Stimulated activated CD4-positive, alpha-beta T cell treated with anti-CD3 and anti-CD28 coated beads, Interleukin-12 subunit alpha, Interleukin-12 subunit beta, amount 100 ng/mL, for 4 hours (primary cell): ENCODE measurements at places on chromosomes 7 and 10.

DNA sequence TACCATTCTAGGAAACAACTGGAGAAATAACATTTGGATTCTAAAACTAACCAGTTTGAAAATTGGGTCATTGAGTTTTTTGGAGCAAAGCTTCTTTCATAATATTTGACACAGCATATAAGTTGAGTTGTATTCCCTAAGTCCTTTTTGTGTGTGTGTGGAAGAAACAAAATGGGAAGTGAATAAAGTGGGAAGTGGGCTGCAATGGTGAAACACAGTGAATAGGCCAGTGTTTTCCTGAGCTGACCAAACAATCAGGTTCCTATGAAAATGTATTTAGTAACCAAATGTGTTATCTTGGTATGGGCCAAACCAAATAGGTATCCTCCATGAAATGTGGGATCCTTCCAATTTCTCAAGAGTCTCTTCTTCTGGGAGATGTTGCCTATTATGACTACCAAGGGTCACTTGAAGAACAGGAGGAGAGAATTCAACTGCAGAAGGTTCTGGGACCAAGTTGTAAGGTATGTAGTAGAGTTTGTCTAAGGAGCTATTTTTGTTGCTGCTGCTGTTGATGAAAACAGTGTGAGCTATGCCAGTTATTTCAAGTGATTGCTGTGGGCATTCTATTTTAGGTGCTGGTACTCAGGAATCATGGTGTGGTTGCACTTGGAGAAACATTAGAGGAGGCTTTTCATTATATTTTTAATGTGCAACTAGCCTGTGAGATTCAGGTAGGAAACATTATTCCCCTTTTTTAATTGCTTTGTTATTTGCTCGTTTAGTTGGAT is 88.3 kb upstream of the MXI1 start:
- DNase-seq, result no peak

DNA sequence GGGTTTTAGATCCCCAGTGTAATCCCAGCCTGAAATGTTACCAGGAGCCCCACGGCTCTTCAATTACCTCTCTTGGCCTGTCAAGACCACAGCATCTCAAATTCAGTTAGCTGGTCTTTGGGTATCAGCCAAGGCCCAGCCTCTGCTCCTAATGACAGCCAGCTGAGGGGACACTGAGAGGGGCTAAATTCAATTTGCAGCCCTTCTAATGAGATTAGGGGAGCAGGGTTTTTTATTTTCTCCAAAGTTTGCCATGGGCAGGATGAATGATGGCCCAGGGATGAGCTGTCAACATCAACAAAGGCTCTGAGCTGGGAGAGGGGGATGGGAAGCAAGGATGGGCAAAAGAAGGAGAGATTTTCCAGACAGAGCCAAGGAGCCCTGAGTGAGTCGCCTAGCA is 116.8 kb upstream of the TBX20 start:
- DNase-seq, result no peak

DNA sequence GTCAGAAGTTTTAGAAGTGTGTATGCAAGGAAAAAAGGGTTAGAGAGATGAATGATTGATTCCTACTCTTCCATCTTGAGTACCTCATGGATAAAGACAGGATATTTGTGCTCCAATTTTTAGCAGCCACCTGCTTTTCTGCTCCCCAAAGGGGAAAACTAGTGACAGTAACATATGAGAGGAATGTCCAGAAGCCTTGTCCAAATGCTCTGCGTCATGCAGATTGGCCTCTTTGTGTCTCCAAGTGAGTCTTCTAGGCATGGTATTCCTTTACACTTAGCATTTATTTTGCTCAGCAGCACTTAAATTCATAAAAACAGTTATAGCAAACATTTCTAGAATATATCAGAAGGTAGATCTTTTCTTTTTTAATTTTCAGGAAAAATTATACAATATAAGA is 306.8 kb downstream of the CNTNAP2 start:
- DNase-seq, result no peak

- no peak for DNase-seq
Measured at GRCh38 chr7:100584054-100584682, 1.8 kb downstream of the LRCH4 start.

DNA sequence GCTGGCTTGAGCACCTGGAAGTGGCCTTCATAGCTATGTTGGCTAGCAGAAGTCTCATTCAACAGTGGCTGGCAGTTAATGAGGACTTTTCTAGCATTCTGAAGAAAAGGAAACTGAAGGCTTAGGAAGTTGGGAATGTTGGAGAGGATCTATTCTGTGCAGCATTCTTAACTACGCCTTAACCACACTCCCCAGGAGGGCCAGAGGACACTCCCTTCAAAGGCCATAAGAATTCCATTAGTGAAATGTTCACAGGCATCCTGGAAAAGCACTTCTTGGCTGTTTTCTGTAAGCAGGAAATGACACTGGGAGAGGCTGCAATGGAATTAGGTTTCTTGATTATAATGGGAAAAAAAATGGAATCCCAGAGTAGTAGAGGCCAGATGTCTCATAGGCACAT is 188.9 kb downstream of the ARHGAP12 start:
- no peak for DNase-seq
